Astrocyte of the cerebellum (primary cell): ENCODE measurements at places on chromosomes 3 and 15.

DNA sequence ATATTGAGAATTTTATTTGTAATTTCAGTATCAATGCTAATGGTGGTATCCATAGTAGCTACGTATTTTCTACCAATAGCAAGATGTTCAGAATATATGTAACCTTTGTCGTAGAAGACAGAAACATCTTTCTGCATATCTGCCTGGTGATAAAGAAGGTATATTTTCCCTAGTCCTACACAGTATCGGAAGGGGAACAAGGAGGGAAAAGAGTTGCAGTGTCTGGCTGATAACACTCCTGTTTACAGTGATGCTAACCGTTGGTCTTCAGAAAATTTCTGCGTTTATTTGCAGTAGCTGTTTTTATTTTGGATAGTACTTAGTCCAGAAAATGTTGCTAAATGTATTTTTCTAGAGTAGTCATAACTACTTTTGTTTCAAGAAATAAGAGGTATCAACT, 25.2 kb downstream of the TSC22D2 start:
- DNase-seq: no peak

DNA sequence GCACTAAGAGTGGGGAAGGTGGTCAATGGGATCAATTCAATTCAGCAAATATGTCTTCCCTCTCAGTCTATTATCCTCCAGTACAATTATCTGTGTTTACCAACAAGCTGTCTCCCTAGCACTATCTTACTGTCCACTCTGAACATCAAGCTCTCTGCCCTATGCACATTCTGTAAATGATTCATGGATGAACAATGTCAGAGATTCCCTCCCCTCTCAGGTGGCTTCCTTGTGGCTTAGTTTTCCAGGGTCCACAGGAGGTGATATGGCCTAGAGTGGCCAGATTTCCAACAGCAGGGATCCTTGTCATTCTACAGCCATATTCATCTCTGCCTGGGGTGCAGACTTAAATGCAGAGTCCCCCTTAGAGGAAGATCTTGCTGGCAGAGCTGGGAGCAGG, 225.1 kb downstream of the UACA start:
- DNase-seq: no peak

- DNase-seq: no peak
Measured at GRCh38 chr3:14122301-14122700, 2.4 kb downstream of the CHCHD4 start.

DNA sequence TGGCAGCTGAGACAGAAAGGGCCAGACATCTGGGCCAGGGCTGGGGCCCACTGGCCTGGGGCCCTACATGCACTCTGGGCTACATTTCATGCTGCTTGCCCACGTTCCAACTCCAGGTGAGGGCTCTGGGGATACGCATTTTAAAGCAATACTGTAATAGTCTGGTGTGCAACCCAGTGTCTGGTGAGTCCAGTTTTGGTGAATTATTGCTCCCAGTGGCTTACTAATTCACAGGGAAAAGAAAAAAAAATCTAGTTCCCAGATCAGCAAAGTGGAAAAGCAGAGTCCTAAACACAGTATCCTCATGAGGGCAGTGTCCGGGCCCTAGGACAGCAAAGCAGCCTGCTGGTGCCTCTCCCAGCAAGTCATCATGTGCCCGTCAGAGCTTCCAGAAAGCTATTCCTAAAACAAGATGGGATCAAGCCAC, 82.4 kb downstream of the CCNL1 start:
- DNase-seq: no peak

DNA sequence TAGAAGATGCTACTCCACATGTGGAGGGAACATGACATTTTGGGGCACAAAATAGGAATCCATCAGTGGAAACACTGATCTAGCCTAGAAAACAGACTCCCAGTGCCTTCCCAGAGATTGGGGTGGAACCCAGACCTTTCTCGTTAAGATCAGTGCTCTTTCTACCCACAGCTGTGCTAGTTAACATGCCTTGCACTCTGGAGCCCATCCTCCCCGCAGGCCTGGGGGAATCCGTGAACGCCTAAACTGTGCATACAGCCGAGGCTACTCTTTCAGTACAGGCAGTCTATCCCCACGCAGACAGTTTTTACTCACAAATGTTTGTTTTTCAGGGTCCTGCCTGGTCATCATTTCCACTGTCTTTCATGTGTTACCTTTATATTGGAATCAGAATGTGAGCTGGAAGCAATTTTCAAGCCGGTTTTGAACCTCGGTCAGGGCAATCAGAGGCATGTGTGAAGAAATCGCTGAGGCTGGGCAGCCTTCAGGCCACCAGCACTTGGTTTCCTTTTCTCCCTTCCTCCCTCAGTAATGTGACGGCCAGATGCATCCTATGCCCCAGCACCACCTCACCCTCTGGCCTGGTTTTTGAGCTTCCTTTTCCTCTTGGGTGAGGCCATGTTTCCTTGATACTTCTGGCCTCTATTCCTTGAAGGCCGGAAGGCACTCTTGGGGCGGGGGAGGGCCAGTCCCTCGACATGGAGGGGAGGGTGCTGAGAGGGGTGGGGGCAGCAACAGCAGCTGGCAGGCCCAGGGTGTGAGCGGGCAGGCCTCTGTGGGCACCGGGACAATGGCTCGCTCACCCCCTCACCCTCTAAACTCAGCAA, 123.6 kb upstream of the GALNT15 start:
- no peak for DNase-seq

- no peak for DNase-seq
Measured at GRCh38 chr3:126954141-126954842, 28.6 kb upstream of the PLXNA1 start.

GRCh38 chr3:117128872-117129271, 419.3 kb downstream of the TUSC7 start:
- no peak for DNase-seq

DNA sequence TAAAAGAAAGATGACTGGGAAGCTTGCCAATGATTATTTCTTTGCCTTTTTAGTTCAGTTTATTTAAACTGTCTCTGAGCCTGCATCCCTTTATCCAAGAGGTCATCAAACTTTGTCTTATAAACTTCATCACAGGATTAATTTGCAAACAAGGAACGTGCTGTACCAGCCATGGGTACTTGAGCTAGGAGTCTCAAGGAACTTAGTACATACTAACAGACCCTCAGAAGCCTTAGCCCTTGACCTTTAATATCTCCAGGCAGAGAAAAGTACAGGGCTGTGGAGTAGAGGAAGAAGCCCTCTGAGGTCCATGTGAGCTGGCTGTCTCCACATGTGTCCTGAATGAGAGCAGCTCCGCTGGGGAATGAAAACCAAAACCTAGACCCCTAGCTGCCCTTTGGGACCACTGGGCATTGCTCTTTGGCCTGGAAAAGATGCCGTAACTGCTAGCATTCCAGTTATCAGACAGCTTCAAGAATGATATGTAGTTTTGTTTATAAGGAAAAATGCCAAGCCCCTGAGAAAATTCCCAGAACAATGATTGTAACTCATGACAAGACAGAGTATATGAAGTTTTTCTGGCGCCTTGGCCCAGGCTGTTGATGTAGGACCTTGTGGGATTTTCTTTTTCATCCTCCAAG, 92.1 kb downstream of the ASB7 start:
- no peak for DNase-seq

DNA sequence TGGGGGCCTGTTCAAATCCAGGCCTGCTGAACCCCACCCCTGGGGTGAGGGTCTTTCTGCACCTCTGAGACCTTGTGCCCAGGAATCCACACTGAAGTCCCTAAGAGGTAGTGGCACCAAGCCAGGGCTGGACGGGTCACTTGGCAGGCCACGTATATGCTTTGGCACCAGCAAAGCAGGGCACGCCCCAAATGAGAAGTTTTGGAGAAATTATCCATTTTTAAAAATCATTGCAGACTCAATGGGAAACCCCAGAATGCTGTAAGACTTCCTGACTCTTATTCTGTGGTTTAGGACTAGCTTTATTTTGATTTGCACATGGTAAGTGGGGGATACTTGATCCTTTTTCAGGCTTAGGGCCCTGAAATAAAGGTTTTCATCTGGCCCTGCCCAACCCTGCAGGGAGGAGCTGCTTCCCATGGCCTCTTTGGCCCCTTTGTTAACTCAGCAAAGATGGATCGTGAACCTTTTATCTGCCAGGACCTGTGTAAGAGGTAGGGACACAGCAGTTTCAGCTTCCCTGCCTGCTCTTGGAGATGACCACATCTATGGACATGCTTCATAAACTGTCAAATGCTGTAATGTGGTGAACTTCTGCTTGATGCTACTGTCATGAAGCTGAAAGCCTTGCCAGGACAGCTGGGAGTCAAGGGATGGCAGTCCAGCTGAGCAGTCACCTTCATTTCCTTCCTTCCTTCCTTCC, 88.0 kb downstream of the HMG20A start:
- DNase-seq: no peak

GRCh38 chr3:24763393-24763792, 268.7 kb upstream of the THRB start:
- DNase-seq: no peak

DNA sequence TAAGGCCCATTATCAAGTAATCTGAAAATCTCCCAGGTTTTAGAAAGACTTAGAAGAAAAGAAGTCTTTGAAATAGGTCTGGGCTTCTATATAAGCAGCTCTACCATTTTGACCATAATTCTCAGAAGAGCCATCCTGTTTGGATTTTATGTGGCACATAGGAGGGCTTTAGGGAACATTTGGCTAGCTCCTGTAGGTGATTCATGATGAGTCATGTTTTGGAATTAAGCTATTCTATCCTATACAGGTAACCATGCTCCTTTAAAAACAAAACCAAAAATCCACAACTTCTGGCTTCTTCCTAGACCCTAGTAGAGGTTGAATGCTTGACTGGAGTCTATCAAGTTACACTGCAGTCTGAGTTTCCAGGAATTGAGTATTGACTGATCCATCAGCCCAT, 8.9 kb downstream of the SST start:
- no peak for DNase-seq

- DNase-seq: no peak
Measured at GRCh38 chr3:127714866-127715265, 42.1 kb downstream of the ABTB1 start.

- no peak for DNase-seq
Measured at GRCh38 chr3:111605493-111605892, 10.3 kb upstream of the ZBED2 start.

GRCh38 chr3:167110901-167111300, 269.2 kb downstream of the ZBBX start:
- DNase-seq: peak; percentile 51

DNA sequence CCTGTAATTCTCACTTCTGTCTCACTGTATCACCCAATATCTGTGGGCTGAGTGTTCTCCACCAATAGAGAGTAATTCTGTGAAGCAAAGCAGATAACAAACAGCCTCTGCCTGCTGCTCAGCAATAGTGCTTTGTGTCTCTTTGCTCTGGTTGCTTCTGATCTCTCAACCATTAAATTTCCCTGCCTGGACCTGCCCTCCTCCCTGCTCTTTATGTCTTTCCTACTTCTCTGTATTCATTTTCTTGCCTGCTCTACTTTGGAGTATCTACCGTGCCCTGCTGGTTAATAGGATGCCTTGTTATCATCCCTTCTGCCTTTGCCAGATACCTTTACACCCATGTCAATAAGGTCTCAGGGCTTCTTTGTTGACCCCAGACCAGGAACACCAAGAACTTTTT, 102.9 kb upstream of the CGNL1 start:
- DNase-seq: no peak

- peak; percentile 80 for DNase-seq
Measured at GRCh38 chr3:11610044-11610671, 33.6 kb downstream of the VGLL4 start.

DNA sequence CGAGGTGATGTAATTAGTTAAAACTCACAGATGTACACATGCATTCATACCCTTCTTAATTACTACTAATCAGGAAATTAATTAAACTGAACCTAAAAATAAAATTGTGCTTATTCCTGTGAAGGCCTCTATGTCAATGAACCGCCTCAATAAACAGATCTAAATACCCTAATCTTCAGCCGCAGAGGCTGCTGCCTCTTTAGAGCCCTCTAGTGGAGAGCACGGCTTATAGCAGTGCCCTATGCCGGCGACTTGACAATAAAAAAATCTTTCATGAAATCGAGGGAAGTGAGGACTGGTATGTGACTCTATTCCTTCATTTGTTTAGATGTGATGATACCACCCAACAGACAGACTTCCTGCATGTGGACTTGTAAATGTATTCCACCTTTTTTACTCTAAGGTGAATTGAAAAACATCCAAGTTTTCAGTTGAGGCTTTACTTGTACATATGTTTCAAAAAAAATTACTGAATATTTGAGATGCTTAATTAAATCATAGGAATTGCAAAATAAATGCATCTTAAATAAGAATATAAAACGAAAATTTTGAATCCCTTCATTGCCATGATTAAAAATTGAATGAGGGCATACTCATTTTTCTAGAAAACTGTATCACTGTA, 8.3 kb upstream of the EPHA3 start:
- DNase-seq: peak; percentile 51

DNA sequence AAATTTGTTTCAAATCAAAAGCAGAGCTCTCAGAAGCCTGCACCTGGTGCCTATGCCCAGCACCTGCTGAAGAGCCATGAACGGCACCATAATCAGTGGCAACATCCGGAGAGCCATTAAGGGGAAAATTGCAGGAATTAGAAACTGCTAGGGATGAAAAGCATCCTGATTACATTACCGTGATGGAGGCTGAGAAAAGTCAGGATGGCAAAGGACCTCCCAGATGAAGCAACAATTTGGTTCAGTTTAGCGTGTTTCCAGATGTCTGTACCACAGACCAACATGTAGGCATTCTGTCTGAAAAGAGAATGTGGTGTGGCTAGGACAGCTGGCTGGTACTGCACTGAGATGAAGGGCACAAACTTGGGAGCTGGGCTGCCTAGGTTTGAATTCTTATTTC, 106.1 kb downstream of the EOMES start:
- no peak for DNase-seq

DNA sequence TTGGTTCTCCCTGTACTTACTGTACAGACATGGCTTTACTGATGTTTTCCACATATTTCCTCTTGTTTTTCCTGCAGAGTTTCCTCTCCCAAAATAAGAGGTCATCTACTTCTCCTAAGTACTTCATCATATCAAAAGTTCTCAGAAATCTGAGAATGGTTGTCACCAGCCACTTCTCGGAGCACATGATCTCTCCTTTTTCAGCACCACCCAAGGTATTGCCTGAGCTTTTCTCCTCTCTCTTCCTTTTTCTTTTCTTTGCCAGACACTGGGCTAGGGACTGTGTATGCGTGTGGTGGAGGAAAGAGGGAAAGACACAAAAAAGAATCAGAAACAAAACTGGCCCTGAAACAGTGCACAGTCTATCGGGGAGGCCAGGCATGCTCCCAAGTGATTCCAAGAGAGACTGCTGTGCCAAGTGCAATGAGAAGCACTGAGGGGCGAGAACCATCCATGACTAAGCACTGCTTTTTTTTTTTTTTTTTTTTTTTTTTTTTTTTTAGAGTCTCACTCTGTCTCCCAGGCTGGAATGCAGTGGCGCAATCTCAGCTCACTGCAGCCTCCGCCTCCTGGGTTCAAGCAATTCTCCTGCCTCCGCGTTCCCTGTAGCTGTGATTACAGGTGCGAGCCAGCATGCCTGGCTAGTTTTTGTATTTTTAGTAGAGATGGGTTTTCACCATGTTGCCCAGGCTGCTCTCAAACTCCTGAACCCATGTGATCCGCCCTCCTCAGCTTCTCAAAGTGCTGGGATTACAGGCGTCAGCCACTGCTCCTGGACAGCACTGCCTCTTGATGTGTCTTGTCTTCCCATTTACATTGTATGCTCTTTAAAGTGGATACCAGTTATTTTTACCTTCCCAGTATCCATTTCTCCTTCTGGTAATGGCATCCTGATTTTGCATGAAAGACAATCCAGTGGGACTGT, 194.0 kb upstream of the FEZF2 start:
- peak; percentile 68 for DNase-seq

- no peak for DNase-seq
Measured at GRCh38 chr3:24756101-24756888, 261.6 kb upstream of the THRB start.
